Ovary (tissue), 10 donors: ENCODE measurements at places on chromosomes 5 and 9. TPM values are rescaled to one million over a fixed set of nuclear protein-coding genes. Genes with fewer than 3 reads are reported as not detected.

DNA sequence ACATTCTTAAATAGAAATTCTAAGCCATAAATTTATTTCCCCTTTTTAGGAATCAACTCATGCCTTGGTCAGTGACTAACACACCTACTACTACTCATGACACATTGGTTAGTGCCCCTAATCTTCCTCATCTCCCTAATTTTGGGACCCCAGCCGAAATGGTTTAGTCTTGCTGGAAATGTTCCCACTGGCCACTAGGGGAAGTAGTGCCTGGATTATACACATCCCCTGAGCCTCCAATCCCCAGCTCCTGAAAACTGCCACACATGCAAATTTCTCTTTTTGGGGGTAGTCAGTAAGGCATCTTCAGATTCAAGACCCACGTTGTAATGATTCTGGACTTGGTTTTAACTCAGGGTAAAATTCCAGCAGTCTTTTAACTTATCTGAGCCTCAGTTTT is 79.8 kb downstream of the HSD17B3 start:
- no peaks in the 10 kb centered on the region for H3K27me3 ChIP-seq
- no peak for DNase-seq
- H3K27ac ChIP-seq: no peak overlapping the region
- H3K36me3 ChIP-seq: no peaks in the 10 kb centered on the region
- peaks cover 4% of the 10 kb centered on the region for H3K4me1 ChIP-seq
- H3K4me3 ChIP-seq: no peak overlapping the region

DNA sequence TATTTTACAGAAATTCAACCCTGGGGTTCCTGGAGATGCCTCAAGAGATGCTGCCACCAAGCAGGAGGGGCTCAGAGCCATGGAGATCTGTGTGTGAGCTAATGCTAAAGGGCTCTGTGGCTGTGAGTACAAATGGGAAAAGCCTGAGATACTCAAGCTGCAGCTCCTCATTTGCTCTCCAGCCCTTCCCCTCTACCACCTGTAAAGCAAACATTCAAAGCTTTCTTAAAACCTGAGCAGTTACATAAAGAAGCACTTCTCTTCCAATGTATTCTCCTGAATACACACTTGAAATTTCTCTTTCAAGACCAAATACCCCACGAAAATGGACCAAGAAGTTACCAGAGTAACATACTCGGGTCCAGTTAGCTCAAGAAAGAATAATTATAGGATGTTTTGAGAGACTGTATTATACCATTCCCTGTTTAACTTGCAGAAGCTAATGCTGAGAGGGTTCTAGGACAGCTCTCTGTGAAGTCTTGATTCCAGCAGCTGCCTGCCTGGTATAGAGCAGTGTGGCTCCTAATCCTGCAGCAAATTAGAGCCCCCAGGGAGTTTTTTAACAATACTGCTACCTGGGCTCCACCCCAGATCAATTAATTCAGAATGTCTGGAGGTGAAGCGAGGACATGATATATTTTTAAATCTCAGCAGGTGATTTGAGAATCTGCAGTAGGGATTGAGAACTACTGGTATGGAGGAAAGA is 21.1 kb downstream of the RGS7BP start:
- no peaks in the 10 kb centered on the region for H3K36me3 ChIP-seq
- H3K4me3 ChIP-seq: no peak overlapping the region
- DNase-seq: no peak
- peaks cover 3% of the 10 kb centered on the region for H3K4me1 ChIP-seq
- H3K27me3 ChIP-seq: no peaks in the 10 kb centered on the region

Gene CDH18
- not detected for total RNA-seq

DNA sequence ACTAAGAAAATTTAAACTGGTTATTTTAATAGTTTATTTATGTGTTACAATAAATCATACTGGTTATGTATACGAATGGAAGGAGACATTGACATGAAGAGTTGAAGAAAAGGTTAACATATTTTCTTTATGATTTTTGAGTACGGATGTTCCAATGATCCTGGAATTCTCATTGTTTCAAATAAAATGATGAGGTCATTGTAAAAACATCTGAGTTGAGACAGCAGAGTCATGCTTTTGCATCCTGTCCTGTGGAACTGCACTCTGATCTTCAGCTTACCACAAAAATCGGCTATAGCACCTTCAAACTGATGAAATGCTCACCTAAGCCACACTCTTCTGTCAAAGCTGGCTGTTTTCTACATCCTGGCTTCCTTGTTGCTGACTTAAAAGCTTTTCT is 67.8 kb downstream of the PTCD2 start:
- no peaks in the 10 kb centered on the region for H3K36me3 ChIP-seq
- no peak overlapping the region for H3K27ac ChIP-seq
- no peak overlapping the region for H3K4me3 ChIP-seq
- no peaks in the 10 kb centered on the region for H3K27me3 ChIP-seq

- no peaks in the 10 kb centered on the region for H3K36me3 ChIP-seq
- DNase-seq: no peak
- no peaks in the 10 kb centered on the region for H3K27me3 ChIP-seq
- H3K4me3 ChIP-seq: peak overlapping the region; percentile 68
Observed at GRCh38 chr5:96875791-96876291, 459 bp upstream of the ERAP2 start.
